ENCODE measurements at places on chromosomes 2 and 18.

DNA sequence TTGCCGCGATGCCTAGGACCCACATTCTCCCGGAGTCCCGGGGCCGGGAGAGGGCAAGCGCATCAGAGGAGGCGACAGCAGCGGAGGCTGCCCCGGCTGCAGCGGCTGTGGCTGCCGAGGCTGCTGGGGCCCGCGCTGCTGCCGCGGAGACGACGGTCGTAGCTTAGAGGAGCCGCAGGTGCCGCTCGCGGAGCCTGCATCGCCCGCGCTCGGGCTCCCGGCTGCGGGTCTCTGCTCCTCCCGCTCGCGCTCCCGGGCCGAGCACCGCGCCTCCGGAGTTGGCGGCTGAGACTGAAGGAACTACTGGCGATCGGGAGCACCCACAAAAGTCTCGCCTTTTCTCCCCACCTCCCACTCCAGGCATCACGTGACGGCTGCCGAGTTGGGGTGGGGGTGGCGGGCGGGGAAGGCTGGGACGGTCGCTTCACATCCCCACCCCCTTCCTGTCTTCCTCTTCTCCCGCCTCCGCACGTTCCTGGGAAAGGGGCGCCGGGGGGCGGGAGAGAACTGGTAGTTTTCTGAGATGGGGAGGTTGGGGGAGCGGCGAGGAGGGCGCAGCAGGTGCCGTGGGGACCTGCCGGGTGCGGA lies at the start of gene LYPD1:
TSS of gene LYPD1 (minus strand) at position 298 of the 588 bp plus-strand sequence. CDS start at position 25, 273 bp downstream.
- DNase-seq = no peak

- no peak for DNase-seq
These were observed 55.3 kb upstream of the TMEM163 start for GRCh38 chr2:134773759-134774742.

- peak; percentile 67 for DNase-seq
These were observed 25.3 kb upstream of the STAM2 start for GRCh38 chr2:152200565-152201465.

DNA sequence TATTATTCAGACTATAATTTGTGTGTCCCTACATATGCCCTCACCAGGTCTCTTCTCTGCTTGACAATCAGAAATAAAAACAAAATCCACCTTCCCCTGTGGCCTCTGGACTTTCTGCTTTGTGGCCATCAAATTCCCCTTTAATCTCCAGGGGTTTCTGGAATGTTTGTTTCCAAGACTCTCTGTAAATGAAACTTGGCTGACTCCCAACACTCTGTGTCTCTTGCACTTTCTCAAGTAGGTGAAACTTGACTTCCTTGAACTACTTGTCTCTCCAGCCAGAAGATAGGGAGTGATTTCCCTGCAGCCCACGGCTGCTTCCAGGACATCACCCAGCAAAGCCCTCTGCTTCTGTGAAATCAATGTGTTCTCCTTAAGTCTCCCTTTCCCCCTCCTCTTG lies 54.1 kb upstream of the AQP4 start:
- no peak for DNase-seq

DNA sequence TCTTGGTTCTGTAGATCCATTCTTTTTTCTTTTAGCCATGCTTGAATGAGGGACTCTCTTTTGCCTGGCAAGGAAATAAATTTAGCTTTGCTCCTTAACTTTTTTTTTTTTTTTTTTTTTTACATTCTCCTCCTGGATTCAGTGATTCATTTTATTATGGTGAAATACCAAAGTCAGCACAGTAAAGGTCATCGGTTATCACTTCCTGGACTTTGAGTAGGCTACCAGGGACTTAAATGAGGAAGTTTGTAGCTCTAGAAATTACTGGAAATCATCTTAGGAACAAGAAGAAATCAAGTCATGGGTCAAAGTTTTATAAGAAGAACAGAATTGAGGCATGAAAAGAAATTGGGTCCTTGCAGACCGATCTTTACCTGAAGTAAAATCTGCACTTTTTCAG lies 75.0 kb downstream of the SOCS6 start:
- no peak for DNase-seq

- no peak for DNase-seq
These were observed 572.0 kb upstream of the ZEB2 start for GRCh38 chr2:145091967-145092366.

DNA sequence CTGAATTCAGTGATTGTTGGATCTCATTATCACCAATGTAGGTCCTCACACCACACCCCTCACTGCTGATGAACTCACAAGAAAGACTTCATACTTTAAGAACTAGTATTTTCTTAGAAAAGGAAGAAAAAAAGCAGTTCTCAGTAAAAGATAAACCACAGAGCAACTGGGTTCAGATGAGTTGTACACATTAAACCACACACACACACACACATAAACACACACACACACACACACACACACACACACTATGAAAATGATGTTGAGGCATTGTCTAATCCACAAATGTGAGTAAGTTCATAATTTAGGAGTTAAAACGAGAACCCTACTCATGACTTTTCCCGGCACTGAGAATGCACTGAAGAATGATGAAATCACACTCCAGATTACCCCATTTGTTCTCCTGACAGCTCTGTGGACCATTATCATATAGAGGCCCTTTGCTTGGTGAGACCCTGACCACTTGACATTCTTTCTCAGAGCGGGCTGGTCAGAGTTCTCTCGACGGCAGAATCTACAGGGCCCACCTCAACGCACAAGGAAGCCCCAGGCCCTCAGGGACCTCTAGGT lies 106.2 kb downstream of the BCL2 start:
- DNase-seq = no peak

DNA sequence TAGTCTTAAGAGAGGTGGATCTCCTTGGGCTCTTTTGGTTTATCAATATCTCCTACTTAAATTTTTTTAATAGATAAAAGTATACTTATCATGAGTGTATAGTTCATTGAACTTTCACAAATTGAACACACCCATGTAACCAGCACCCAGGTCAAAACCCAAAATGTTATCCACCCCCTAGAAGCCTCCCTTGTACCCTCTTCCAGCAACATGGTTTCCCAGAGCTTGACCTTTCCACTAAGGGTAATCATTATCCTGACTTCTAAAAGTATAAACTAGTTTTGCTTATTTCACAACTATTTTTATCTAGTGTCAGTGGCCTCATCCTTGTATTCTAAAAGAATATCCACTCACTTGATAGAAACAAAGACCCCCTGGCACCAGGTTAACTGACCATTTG lies 106.8 kb downstream of the MDH1 start:
- DNase-seq = no peak

GRCh38 chr2:159286709-159287441 lies 372 bp upstream of the WDSUB1 start:
- DNase-seq = peak; percentile 99

DNA sequence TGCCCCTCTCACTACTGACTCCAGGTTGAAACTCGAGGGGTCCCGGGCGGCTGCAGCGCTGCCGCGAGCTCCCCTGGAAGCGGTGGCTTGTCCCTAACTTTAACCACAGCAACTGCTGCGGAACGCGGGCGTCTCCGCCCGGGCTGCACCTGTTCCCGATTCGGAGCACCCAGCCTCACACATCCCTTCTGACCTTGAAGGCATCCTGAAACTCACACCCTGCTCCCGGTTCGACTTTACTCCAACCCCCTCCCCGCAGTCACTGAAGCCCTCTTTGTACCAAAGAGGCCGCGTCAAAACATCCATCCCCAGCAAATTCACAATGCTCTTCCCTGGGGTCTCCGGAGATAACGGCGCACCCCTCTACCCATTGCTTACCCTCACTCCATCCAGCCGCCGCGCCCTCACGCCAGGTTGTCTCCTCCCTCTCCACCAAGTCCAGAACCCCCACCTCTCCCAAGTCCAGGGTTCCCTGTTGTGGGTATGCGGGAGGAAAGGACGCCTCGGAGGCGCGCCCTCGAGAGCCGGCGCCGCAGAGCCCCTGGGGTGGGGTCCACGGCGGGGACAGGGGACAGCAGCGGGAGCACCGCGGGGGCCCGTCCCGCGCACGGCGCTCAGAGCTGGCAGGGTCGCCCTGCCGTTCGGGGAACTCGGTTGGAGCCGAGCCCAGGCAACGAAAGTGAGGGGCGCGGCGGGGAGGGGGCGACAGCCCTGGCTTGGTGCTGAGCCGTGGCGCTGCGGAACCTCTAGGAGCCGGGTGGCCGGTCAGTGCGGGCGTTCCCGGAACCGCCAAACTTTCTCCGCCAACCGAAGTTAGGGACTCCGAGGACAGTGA lies 934 bp downstream of the MYO5B start:
- DNase-seq = peak; percentile 16

DNA sequence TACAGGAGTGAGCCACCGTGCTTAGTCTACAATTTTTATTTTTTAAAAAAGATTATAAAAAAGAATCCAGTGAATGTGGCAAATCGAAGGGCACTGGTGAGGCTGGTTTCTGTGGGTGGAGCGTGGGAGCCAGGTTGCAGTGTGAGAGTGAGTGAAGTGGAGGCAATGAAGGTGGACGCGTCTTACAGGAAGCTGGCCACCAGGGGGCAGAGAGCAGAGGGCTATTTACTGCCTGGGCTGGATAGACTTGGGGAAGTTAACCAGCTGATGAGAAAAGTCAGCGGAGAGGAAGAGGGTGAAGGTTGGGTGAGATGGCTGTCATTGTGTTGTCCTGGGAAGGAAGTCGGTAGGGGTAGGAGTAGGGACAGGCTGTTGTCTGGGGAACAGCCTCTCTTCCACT lies 6.8 kb downstream of the SCTR start:
- DNase-seq = peak; percentile 69

GRCh38 chr2:202545523-202545922 lies 89.2 kb upstream of the FAM117B start:
- no peak for DNase-seq

- no peak for DNase-seq
These were observed 371.9 kb downstream of the RIT2 start for GRCh38 chr18:42743373-42744138.

- peak; percentile 82 for DNase-seq
These were observed 308.9 kb downstream of the PDE11A start for GRCh38 chr2:177763531-177764265.

GRCh38 chr2:39368846-39369245 lies 68.2 kb downstream of the MAP4K3 start:
- no peak for DNase-seq

- DNase-seq = no peak
These were observed 169.6 kb upstream of the SIX2 start for GRCh38 chr2:45178854-45179253.

DNA sequence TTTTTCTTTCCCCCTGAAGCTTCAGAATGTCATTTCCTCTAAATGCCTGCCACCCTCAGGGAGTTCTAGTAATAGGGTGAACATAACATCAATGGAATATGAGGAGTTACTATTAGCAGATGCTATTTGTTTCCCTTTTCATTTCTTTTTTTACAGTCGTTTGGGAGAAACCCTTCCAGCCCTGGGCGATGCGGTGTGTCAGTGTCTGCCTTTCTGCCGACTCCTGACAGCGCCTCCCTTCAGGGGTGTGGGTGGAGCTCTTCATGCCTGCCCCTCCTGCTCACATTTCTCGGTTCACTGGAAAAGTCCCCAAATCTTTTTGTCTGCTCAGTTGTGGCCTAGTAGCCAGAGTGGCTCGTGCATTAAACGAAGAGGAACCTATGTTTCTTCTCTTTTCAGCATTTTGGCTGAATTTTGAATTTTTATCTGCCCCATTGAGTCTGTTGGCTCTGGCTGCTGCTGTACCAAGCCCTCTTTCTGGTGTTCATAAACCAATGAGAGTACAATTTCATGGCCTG lies 72.3 kb downstream of the FMNL2 start:
- DNase-seq = peak; percentile 45

DNA sequence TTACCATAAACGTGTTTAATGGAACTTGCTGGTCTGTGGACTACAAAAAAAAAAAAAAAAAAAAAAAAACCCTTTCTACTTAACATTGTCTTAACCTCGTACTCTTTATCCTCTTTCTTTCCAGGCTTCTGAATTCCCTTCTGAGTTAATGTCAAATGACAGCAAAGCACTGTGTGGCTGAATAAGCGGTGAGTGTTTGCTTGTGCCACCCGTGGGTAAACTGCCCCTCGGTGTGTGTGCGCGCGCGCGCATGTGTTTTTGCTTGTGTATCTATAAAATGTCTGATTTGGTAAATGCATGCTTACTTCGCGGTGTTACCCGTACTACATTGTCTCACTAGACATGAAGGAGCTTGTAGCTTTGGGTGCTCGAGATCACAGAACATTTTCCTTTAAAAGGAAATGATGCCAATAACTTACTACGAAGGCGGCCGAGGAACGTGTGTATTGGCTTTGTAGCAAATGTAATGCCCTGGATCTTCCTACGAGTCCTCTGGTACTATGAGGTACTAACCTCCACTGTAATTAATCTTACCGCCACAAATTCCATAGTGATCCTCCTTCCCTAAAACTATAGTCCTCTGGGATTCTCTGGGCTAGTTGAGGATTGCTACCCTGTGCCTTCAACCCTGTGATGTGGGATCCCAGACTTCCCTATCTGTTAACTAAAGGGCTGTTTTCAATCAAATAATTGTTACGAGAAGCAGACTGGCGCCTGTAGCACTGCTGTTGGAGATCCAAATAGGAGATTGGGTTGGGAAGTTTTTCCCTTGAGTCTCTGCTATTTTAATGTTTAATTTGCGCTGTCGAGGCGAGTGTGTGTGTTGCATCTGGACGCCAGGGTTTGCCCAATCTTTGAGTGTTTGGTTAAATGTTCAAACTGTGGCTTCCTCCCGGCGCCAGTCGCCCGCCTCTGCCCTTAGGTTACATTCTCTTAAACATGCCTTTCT lies 1.1 kb downstream of the ID2 start:
- peak; percentile 72 for DNase-seq

Data from RPMI8226 (cell line).